ENCODE measurements at places on chromosomes 1 and 21.

DNA sequence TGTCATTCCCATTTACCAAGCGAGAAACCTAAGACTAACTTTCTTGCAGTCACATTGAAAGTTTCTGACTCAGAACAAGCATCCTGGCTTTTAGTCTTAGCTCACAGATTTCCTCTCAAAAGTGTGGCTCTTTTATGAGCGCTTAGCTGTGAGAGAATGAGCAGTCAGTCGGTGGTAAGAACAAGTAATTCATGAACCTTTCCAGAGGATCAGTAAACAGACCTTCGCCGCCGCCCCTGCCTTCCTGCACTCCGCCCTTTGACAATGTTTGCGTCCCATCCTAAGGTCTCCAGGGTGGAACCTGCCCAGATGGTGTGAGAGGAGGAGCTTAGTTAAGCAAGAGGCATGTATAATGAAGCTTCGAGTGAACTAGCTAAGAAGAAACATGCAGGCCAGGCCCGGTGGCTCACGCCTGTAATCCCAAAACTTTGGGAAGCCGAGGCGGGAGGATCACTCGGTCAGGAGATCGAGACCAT lies 142.4 kb downstream of the GLUL start:
- H3K36me3 ChIP-seq: no peaks in the 10 kb centered on the region
- peak; percentile 68 for DNase-seq
- H3K27me3 ChIP-seq: no peaks in the 10 kb centered on the region
- H3K4me1 ChIP-seq: no peaks in the 10 kb centered on the region
- H3K4me3 ChIP-seq: no peak overlapping the region

DNA sequence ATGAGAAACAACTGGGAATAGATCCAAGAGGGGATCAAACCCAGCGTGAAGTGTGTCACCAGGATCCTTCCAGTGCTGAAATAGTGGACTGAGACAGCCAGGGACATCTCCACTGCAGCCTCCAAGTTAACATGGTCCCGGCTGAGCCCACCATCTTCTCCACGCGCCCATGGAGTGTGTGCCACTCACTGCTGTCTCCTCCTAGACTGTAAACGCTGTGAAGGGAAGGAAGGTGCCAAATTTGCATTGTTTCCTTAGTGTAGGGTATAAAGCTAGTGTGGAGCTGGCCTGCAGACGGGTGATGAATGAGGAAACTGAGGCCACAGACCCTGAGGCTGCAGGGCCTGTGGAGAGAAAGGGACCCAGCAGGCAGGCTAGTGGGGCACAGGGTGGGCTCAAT lies 183.6 kb downstream of the FOXD2 start:
- H3K27me3 ChIP-seq: peaks cover 25% of the 10 kb centered on the region
- DNase-seq: no peak
- no peak overlapping the region for H3K4me3 ChIP-seq
- no peak overlapping the region for H3K27ac ChIP-seq
- no peaks in the 10 kb centered on the region for H3K4me1 ChIP-seq

- H3K27ac ChIP-seq: no peak overlapping the region
- H3K36me3 ChIP-seq: peaks cover 5% of the 10 kb centered on the region
- H3K4me3 ChIP-seq: no peak overlapping the region
Observed at GRCh38 chr1:201826830-201827229, 2.1 kb upstream of the IPO9 start.

DNA sequence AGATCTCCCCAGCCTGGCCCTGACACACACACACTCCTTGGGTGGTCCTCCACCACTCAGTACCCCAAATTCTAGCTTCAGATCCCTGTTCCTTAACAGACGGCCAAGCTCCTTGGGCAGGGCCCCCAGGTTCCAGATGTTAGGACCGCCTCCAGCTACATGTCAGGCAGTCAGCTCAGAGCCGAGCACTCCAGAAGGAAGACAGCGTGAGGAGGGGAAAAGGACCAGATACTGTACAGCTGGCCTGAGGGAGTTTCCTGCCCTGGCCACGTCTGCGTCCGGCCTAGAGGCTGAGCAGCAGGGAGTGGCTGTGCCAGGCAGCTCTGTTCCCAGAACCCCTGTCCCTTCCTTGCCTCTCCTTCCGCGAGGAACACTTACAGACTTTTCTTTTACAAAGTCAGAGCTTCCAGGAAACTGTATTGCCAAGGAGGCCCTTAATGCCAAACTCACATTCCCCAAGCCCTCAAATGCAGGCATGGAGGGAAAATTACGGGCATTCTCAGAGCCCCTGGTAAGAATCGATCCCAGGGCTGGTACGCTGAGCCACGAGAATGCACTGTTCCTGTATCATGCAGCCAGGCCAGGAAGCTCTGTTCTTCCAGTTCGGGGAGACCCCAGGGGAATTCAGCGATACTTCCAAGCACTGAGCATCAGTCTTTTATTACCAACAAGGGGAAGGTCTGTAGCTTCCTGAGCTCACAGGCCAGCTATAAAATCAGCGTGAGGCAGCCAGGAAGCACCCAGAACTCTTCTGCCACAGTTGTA lies 45.2 kb upstream of the CNTN2 start:
- H3K36me3 ChIP-seq: peaks cover 21% of the 10 kb centered on the region
- H3K27me3 ChIP-seq: no peaks in the 10 kb centered on the region
- peaks cover 3% of the 10 kb centered on the region for H3K4me1 ChIP-seq
- DNase-seq: no peak
- H3K4me3 ChIP-seq: no peak overlapping the region

DNA sequence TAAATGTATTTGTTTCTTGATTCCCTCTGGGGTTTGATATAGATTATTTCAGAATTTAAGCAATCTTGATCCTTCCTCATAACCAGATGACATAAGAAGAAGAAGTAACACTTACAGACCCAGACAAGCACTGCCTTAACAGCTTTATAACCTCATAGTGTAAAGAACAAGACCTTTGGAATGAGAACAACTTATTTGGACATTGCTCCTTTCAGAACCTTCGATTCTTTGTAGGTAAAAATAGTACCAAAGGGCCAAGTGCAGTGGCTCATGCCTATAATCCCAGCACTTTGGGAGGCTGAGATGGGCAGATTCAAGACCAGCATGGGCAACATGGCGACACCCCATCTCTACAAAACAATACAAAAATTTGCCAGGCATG lies 15.0 kb downstream of the TM2D1 start:
- no peak overlapping the region for H3K4me3 ChIP-seq
- peaks cover 31% of the 10 kb centered on the region for H3K36me3 ChIP-seq
- no peak overlapping the region for H3K27ac ChIP-seq
- no peak for DNase-seq

- peaks cover 1% of the 10 kb centered on the region for H3K27me3 ChIP-seq
- no peak overlapping the region for H3K27ac ChIP-seq
- DNase-seq: peak; percentile 3
- no peaks in the 10 kb centered on the region for H3K4me1 ChIP-seq
Observed at GRCh38 chr1:47579809-47580208, 142.0 kb downstream of the FOXD2 start.

GRCh38 chr1:156618853-156619581 lies at the start of gene HAPLN2:
TSS of gene HAPLN2 (plus strand) at chr1:156619415. CDS start at chr1:156623491, 4,076 bp downstream.
- no peak within 1 kb of the TSS for H3K27ac ChIP-seq
- peak; percentile 90 for DNase-seq
- H3K36me3 ChIP-seq: no peaks in the 10 kb centered on the region
- peaks cover 47% of the 10 kb centered on the region for H3K27me3 ChIP-seq
- no peak within 1 kb of the TSS for H3K4me3 ChIP-seq
- no peaks in the 10 kb centered on the region for H3K4me1 ChIP-seq

- no peaks in the 10 kb centered on the region for H3K36me3 ChIP-seq
- H3K4me1 ChIP-seq: no peaks in the 10 kb centered on the region
- no peak overlapping the region for H3K27ac ChIP-seq
- peak; percentile 78 for DNase-seq
- no peak overlapping the region for H3K4me3 ChIP-seq
Observed at GRCh38 chr1:207672522-207673130, 27.7 kb downstream of the CR1L start.

- no peak for DNase-seq
- H3K27me3 ChIP-seq: no peaks in the 10 kb centered on the region
- H3K4me3 ChIP-seq: no peak overlapping the region
- no peak overlapping the region for H3K27ac ChIP-seq
- H3K4me1 ChIP-seq: no peaks in the 10 kb centered on the region
Observed at GRCh38 chr1:24540906-24541710, 14.8 kb upstream of the NCMAP start.

DNA sequence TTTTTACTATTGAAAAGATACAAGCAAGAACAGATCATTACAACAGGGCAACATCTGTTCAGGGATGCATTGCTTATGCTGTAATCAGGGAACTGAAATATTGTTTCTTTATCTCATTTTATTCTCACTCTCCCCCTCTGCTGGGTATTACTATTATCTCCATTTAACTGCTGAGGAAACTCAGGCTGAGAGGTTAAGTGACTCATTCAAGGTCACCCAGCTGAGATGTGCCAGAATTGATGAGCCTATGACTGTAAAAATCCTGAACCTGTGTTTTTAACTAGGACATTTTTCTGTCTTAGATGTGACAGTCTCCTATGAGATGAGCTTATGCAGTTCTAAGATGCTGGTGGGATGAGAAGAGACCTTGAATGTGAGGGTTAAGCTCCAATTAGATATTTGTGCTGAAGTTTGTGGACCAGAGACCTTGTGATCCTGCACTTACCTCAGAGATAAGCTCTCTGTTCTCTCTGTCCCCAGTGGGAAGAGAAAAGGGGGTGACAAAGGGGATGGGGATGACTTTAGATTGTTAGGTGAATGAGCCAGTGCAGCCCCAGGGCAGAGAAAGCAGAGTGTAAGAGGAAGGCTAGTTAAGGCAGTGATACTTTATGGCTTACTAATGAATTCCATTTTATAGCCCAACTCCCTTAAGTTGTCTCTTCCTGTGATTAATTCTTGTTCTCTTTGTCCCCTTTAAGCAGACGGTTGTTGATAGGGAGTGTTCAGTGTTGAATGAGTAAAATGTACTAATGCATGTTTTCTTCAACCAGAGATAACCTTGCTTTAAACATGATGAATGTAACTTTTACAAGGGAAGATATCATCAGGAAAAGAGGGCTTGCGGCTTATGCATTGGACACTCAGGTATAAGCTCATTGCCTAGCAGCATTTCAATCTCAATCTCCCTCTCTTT lies 111.4 kb downstream of the HLX start:
- H3K27me3 ChIP-seq: no peaks in the 10 kb centered on the region
- H3K4me3 ChIP-seq: no peak overlapping the region
- peaks cover 8% of the 10 kb centered on the region for H3K4me1 ChIP-seq
- H3K36me3 ChIP-seq: no peaks in the 10 kb centered on the region
- H3K27ac ChIP-seq: no peak overlapping the region
- no peak for DNase-seq

- no peaks in the 10 kb centered on the region for H3K27me3 ChIP-seq
- no peaks in the 10 kb centered on the region for H3K36me3 ChIP-seq
- no peak overlapping the region for H3K4me3 ChIP-seq
- no peak overlapping the region for H3K27ac ChIP-seq
Observed at GRCh38 chr21:34846601-34847112, 177.9 kb downstream of the CLIC6 start.

DNA sequence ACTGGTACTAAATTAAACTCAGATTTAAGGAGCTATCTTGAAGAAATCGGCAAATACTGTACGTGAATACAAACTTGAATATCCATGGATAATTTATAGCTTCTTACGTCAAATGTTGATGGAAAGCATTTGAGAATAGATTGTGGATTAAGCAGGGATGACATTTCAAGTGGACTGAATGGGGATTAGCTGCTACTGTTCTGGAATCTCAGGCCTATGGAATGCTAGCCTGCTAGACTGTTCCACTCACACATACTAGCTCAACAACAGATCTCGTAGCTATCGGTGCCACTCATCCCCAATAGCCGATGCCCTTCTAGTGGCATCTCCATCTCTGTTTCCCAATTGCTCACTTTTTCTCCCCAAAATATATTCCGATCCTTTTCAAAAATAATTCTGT lies 62.0 kb upstream of the USP25 start:
- DNase-seq: no peak
- H3K4me3 ChIP-seq: no peak overlapping the region
- H3K4me1 ChIP-seq: no peaks in the 10 kb centered on the region
- H3K27ac ChIP-seq: no peak overlapping the region
- peaks cover 20% of the 10 kb centered on the region for H3K27me3 ChIP-seq

GRCh38 chr1:19769211-19769932 lies 30.3 kb downstream of the TMCO4 start:
- H3K27me3 ChIP-seq: no peaks in the 10 kb centered on the region
- H3K36me3 ChIP-seq: no peaks in the 10 kb centered on the region
- no peak overlapping the region for H3K4me3 ChIP-seq

DNA sequence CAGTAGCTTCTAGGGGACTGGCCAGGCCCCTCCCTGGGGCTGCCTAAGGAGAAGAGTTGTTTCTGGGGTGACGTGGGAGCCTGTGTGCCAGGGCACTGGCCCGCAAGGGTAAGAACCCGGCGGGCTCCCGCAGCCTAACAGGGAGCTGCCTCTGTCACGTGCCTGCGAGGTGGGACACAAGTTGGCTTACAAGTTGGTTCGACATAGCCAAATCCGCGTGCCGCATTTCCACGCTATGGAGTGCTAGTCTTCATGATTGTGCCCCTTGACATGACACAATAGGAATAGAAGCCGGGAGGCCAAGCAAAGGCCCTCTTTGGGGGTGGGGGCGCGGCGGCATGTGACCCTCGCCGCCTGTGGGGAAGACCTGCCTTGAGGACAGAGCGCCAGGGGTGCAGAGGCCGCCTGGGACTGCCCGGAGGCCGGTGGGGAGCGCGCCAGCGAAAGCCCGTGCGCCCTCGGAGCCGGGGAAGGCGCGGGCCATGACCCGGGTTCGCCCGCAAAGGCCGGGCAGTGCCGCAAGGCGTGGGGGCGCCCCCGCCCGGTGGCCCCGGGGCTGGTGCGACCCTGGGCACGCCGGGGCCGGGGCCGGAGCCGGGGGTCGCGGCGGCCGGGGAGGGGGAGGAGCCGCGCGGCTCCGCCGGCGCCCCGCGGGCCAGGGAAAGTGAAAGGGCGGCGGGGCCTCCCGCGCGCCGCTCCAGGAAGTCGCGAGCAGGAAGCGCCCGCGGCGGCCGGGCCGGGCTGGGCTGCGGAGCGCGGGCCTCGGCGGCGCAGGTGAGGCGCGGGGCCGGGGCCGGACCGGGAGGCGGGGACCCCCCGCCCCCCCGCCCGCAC lies at the start of gene SLC37A1:
TSS of gene SLC37A1 (plus strand) at position 702 of the 834 bp plus-strand sequence. CDS start 4,603 bp downstream, outside the sequence.
- no peak within 1 kb of the TSS for H3K27ac ChIP-seq
- H3K4me3 ChIP-seq: peak within 1 kb of the TSS; percentile 89
- H3K36me3 ChIP-seq: no peaks in the 10 kb centered on the region
- no peaks in the 10 kb centered on the region for H3K4me1 ChIP-seq

GRCh38 chr1:238789916-238790667 lies 596.3 kb upstream of the CHRM3 start:
- no peak overlapping the region for H3K27ac ChIP-seq
- no peaks in the 10 kb centered on the region for H3K36me3 ChIP-seq
- H3K4me3 ChIP-seq: no peak overlapping the region
- peak; percentile 73 for DNase-seq

GRCh38 chr1:118861216-118861615 lies 126.9 kb downstream of the TBX15 start:
- H3K36me3 ChIP-seq: no peaks in the 10 kb centered on the region
- H3K4me1 ChIP-seq: no peaks in the 10 kb centered on the region
- no peak overlapping the region for H3K27ac ChIP-seq
- H3K27me3 ChIP-seq: no peaks in the 10 kb centered on the region

All from endodermal cell (in vitro differentiated cells).